NCI-H524 (cell line): ENCODE measurements at places on chromosomes 3 and 15.

DNA sequence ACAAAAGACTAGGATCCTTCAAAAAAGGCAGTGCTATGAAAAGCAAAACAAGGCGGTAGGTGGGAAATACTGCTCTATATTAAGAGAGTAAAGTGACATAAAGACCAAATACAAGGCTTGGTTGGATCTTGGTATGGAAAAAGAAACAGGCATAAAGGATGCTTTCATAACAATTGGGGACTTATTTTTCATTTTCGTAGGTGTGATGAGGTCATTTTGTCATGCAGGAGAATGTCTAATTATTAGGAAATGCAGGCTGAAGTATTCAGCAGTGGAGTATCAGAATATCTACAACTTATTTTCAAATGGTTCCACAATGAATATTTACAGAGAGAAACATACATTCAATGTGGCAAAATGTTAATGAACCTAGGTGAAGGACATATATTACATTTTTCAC, 9.0 kb downstream of the XPC start:
- DNase-seq = no peak

GRCh38 chr3:24047513-24047912, 102.4 kb downstream of the NR1D2 start:
- DNase-seq = no peak

DNA sequence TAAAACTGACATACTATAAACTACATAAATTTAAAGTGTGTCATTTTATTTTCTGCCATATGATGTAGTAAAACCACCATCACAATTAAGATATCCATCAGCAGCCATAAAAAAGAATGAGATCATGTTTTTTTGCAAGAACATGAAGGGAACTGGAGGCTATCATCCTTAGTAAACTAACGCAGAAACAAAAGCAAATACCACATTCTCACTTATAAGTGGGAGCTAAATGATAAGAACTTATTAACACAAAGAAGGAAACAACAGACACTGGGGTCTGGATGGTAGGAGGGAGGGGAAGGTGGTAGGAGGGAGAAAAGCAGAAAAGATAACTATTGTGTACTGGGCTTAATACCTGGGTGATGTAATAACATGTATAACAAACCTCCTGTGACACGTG, 24.6 kb downstream of the CCDC14 start:
- DNase-seq = no peak

DNA sequence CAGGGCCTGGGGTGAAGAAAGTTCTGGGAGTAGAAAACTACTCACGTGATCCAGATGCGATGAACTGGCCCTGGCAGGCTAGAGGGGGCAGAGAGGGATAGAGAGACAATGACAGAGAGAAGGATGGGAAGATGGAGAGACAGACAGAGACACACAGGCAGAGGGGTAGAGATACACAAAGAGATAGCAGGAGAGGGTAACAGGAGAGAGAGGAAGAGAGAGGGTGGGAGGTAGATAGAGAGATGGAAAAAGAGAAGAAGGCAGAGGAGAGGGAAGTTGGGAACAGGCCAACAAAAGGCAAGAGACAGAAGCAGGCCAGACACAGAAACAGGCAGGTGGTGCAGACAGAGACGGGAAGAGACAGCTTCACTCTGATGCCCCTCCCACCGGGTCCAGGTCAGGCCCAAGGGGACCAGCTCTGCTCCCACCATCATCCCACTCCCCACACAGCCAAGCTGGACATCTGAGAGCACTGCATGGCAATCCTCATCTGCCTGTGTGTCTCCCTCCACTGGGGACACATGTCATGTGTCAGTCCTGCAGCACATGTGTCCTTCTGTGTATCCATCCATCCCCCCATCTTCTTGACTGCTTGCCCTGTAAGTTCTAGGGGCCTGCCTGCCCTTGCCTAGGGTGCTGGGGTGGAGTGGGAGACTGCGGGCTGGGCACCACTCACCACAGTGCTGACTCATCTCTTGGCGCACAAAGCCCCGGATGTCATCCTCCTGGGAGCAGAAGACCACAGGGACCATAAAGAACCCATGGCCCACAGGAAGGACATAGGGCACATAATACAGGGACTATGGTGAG, 2.2 kb upstream of the UCN2 start:
- no peak for DNase-seq

- no peak for DNase-seq
Measured at GRCh38 chr3:185813691-185814215, 11.1 kb downstream of the IGF2BP2 start.

DNA sequence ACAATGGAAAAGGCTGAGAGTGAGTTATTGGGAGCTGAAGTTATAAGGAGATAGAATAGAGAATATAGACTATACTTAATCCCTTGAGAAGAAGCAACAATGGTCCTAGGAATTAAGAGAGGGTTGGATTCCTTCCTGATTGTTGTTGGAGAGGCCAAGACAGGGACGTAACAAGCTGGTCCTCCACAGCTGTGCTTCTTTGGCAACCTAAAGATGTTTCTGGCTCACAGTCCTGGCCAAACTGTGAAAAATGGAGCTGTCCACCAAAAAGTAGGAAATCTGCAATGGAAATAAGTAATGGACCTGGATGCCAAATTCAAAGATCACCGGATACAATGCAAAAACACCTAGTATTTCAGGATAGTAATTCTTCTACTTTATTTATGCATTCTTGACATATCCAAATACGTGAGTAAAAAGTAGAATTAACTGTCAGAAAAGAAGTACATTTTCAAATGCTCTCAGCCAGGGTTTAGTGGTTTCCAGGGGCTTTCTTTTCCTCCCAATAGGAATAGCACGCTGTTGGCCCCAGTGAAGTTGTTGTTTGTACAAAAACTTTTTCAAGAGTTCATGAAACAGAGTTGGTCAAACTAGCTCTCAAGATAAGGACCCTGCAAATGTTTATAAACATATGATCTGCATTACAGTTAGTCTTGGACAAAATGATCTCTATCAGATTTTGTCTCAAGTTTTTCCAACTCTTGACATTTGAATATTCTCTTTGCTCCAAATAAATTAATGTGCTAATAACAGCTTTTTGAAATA, 28.3 kb downstream of the CERS3 start:
- DNase-seq = no peak

- no peak for DNase-seq
Measured at GRCh38 chr3:63438826-63439371, 160.8 kb downstream of the SYNPR start.

- no peak for DNase-seq
Measured at GRCh38 chr15:75661100-75661755, 13.5 kb downstream of the SNX33 start.

GRCh38 chr3:129985113-129985512, 10.6 kb downstream of the TRH start:
- peak; percentile 96 for DNase-seq

DNA sequence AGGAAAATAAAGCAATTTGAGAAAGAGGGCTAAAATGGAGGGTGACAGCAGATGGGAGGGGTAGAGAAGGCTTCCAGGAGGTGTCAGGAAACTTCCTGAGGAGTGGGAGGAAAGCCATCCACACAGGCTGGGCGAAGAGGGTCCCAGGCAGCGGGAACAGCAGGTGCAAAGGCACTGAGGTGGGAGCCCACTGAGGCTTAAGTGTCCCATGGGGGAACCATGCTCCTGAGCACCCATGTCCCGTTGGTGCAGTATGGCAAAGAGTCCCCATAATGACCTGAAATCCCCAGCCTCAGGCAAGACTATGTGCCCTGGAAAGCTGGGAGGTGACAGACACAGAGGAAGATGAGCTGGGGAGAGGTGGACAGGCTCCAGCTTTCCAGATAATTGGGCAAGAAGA, 30.0 kb downstream of the CFAP100 start:
- DNase-seq = no peak

DNA sequence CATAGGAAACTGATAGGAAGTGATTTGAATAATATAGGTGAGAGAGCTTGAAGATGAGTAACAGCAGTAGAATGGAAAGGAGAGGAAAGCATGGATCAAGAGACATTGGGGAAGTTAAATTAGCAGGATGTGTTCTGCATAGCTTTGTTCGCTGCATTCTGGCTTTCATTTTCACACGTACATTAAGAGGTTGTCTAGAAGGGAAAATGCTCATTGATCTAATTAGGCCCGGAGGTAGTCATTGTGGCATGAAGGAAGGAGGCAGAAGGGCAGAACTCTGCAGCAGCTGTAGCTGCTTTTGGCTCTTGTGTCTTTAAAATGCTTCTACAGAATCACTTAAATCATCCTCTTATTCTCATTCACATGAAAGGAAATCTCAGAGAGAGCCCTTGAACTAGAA, 40.3 kb downstream of the KCNAB1 start:
- no peak for DNase-seq

- DNase-seq = no peak
Measured at GRCh38 chr3:36548712-36549111, 168.4 kb downstream of the STAC start.

DNA sequence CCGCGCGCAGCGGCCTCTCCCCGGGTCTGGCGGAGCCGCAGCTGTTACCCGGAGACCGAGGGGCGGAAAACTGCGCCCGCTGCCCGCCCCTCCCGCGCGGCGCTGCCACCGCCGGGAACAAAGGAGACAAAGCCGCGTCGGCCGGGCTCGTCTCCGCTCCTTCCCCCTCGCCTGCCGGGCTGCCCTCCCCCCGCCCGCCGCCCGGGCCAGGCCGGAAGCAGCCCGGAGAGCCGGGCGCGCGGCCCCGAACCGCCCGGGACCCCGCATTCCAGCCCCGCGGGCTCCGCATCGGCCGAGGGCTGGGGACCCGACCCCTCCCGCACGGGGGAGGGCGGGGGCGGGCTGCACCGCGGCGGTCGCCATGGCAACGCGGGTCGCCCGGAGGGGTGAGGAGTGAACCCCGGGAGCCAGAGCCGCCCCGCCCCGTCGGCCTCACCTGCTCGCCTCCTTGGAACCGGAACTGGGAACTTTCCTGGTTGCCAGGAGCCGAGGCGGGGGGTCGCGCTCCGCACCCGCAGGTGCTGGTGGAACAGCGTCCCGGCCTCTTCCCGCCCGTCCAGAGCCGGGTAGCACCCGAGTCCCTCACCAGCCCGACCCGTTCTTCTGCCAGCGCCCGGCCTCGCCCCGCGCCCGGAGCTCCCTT, 448 bp downstream of the PLXNB1 start:
- DNase-seq = peak; percentile 16

GRCh38 chr3:152998591-152998990, 163.4 kb upstream of the RAP2B start:
- peak; percentile 61 for DNase-seq

GRCh38 chr15:93920204-93920603, 311.2 kb upstream of the MCTP2 start:
- DNase-seq = no peak

- DNase-seq = no peak
Measured at GRCh38 chr3:152930516-152930915, 95.6 kb downstream of the P2RY1 start.

GRCh38 chr15:57878573-57878972, 172.1 kb downstream of the POLR2M start:
- no peak for DNase-seq

DNA sequence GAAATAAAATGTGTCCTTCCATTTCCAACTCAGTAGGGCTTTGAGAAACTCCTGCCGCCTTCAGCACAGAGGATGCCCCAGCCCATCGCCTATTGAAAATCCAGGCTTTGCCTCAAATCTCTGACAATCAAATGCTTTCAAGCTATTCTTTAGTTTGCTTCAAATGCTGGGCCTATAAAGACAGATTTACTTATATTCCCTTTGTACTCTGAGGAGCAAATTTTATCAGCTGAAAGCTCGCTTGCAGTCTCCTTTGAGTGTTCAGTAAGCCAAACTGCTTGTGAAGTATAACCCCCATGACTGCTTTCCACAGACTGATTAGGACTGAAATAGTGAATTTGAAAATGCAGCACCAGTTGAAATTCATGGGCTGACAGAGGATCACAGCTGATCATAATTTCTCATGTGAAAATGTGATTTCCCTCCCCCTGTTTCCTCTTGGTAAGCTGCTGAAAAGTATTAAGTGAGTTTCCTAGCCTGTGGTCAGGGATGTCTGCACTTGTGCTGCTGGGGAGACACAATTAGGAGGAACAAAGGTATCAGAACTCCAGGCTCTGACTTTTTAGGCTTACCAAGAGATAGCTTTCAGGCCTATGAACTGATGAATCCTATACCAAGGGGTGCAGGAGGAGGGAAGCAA, 563.4 kb upstream of the TGFBR2 start:
- DNase-seq = no peak

GRCh38 chr3:12287727-12288181, 1.1 kb upstream of the PPARG start:
- DNase-seq = no peak

DNA sequence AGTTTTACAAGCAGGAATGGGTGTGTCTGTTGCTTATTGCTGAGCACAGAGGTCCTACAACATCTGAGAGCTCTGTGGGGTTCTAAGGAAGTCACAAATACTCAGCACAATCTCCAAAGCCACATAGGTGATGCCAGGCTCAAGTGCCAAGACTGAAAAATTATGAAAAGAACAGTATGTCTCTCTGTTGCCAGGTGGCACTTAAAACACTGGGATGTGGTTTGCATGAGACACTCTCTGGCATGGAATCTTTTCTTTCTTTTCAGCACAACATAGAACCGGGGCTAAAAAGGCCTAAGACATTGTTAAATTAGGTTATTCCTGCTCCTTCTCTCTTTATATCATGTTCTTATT, 127.3 kb upstream of the PRICKLE2 start:
- no peak for DNase-seq

DNA sequence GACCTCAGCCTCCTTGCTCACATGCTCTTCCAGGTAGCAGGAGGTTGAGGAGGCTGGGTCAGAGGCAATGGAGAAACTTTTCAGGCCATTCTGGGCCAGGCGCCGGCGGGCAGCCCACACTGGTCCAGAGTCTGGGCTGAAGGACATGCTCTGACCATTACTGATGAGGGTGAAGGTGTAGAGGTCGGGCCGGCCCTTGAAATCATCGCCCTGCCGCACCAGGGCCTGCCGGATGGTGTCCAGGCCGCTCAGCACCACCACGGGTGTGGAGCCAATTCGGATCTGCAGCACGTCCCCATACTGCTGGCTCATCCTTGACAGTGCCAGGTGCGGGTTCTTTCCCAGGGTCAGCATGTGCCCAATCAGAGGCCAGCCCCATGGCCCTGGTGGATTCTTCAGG, 2.7 kb downstream of the CYP1A1 start:
- no peak for DNase-seq

- DNase-seq = peak; percentile 79
Measured at GRCh38 chr3:187741403-187742350, 3.6 kb downstream of the BCL6 start.

- no peak for DNase-seq
Measured at GRCh38 chr3:29822071-29822470, 541.2 kb downstream of the RBMS3 start.

GRCh38 chr3:112555535-112556170, 6.1 kb downstream of the ATG3 start:
- no peak for DNase-seq

- DNase-seq = no peak
Measured at GRCh38 chr3:131553495-131554247, 50.9 kb upstream of the MRPL3 start.

GRCh38 chr15:59995568-59996297, 8.4 kb upstream of the FOXB1 start:
- peak; percentile 33 for DNase-seq

GRCh38 chr15:60379525-60380274, 18.1 kb downstream of the ANXA2 start:
- no peak for DNase-seq
